Effector CD4-positive, alpha-beta T cell (primary cell): ENCODE measurements at places on chromosomes 7 and 10.

DNA sequence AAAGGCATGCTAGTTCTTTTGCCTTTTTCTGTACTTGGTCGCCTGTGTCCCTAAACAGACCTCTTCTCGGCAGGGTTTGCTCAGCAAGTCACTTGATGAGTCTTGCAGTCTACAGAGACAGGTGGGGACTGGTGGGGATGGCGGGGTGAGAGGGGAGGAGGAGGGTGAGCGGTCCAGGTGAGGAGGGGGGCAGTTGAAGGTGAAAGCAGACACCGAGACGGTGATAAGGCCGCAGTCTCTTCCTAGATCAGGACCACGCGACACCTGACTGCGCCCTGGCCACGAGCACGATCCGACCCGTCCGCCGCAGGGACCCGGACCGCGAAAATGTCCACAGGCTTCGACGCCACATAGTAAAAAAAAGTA lies 566 bp downstream of the ASNS start:
- peak; percentile 8 for DNase-seq

DNA sequence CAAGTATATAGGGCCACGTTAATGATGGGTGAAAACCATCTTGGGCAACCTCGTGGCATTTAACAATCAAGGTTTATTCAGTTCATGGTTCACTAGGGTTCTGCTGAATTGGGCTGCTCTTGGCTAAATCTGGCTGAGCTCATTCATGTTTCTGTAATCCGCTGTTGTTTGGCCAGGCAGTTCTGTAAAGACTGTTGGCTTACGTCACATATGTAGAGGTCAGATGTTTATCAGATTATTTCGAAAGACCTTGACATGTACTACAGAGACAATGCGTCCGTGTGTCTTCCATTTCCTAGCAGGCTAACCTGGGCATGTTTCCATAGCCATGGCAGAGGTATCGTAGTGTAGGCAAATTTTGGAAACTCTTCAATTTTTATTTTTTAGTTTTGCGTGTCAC lies 190.0 kb upstream of the ZWINT start:
- no peak for DNase-seq

- DNase-seq = no peak
Measured at GRCh38 chr10:74882831-74883230, 56.4 kb downstream of the KAT6B start.

DNA sequence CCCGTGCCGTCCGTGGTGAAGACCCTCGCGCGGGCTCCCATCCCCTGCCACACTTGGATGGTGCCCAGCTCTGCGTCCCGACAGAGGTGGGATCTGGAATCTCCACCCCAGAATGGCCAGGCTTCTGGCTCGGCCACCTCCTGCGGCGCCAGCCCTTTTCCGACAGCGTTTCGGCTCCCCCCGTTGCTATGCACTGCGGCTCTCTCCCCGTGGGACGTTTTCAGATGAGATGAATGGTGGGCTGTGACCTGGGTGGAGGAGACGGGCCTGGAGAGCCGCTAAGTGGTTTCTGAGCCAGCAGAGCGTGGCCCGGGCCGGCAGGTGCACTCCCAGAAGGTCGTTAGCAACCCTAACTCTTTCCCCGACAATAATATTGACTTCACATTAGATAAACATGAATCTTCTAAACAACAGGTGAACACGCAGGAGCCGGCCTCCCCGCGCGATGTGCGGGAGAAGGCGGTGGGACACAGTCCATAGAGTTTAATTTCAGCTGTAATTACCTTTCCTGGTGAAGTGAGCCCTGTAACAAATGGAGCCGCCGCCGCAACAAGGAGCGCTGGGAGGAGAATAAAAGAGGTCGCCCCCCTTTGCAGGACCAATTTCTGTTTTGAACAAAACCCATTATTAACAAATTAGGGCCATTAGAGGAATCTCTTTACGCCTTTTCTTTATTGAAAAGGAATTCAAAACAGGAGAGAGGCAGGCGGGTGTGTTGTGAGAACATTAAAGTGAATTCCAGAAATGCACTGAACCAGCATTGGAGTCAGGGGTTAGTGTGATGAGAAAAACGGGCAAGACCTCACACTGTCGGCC lies 294.3 kb upstream of the PFKP start:
- no peak for DNase-seq

DNA sequence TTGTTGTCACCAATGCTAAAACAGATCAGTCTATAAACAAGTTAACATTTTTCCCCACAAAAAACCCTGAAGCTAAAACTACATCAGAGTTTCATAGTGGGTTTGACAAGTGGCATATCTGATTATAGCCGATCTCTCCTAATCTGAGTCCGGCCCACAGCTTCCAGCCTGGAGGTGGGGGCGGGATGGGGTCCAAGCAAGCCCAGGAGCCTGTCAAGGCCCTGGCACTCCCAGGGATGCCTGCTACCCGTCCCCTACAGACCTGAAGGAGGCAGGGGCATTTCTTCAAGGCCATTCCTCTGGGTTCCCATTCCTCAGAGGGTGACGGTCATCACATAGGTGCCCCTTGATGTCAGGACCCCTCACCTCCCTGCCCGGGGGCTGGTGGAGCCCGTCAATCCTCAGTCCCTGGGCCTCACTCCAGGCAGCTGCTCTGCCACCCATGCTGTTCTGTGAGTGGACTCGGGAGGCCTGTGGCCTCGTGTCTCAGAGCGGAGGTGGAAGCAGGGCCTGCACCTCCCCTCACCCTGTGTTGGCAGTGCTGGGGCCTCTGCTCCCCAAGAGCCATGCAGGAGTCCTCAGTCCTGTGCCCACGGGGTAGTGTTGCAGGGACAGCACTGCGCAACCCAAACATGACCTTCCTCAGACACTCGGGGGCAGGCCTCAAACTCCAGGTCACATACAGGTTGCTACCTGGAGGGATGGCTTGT lies 8.8 kb downstream of the DPYSL4 start:
- DNase-seq = no peak

DNA sequence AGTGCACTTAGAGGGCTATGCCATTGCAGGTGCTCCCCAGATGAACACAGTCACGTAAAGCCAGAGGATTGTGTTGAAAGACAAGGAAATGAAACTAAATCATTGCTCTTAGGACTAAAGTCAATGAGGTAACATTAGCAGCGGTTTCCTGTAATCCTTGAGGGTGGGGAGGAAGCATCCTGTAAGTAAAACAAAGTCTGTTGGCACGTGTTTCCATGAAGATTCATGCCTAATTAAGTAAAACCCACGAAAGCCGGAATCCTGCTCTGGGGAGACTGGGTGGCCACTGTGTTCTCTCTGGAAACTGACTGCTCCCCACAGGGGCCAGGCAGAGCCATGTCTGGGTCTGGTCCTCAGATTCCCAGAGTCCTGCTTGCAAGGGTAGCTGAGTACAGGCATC lies 18.3 kb downstream of the STEAP1B start:
- no peak for DNase-seq

DNA sequence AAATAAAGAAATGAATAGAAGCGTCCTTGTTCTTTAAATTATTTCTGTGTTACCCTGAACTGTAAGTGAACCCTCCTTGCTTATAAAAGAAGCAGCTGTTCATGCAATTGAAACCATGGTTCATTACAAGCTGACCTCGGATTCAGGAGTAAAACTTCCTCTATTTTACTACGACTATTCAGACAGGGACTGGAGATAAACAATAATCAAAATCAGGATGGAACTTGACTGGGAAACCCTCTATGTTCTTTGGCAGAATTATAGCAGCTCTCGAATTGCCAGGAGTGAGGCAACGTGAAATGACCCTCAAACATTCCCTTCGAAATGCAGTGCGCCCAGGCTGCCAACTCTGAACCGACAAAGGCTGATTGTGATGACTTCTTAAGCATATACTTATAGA lies 172.1 kb downstream of the CYP26A1 start:
- no peak for DNase-seq

- no peak for DNase-seq
Measured at GRCh38 chr7:66880053-66880452, 41.0 kb upstream of the TMEM248 start.

- no peak for DNase-seq
Measured at GRCh38 chr7:88628363-88629085, 131.0 kb upstream of the ZNF804B start.

- no peak for DNase-seq
Measured at GRCh38 chr10:86698207-86698940, 30.1 kb downstream of the LDB3 start.

- DNase-seq = no peak
Measured at GRCh38 chr10:18164748-18165361, 24.6 kb downstream of the CACNB2 start.

- no peak for DNase-seq
Measured at GRCh38 chr7:143042159-143042789, 9.9 kb upstream of the OR6V1 start.

GRCh38 chr7:29953726-29954347 lies 35.8 kb downstream of the SCRN1 start:
- no peak for DNase-seq

DNA sequence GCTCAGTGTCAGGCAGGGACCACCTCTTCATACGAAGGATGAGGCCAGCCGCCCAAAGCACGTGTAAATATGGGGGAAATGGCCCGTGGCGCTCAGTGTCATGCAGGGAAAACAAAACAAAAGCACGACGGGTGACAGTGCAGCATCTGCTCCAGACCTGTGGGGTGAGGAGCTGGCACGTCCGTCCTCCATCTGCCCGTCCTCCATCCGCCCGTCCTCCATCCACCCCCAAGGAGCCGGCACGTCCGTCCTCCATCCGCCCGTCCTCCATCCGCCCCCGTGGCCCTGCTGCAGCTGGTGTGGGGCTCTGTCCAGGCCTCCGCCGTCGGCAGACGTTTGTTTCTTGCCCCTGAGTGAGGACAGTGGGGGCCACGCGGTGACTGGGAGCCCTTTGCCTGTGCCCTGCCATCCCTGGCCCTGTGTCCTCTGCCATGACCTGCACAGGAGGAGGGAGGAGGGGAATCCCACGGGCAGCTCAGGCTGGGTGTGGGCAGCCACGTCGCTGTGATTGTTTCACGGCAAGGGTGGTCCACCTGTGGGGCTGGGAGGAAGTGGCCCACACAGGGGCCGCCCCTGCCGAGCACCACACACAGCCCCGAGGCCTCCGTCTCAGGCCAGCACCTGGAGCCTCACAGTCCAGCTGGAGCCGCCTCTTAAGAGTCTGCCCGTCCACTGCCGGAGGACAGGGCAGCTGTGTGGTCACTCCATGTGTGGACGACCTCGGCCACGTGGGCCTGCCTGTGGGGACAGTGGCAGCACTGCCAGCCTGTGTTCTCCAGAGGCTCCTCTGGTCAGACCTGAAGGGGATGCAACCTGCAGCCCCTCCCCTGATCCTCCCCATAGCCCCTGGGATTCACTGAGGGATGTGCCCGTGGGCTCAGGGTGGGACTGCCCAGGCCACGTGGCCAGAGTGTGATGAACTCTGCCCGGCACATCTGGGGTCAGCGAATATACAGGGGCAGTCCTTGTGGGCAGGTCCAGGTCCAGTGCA lies 38.2 kb upstream of the DPYSL4 start:
- no peak for DNase-seq

DNA sequence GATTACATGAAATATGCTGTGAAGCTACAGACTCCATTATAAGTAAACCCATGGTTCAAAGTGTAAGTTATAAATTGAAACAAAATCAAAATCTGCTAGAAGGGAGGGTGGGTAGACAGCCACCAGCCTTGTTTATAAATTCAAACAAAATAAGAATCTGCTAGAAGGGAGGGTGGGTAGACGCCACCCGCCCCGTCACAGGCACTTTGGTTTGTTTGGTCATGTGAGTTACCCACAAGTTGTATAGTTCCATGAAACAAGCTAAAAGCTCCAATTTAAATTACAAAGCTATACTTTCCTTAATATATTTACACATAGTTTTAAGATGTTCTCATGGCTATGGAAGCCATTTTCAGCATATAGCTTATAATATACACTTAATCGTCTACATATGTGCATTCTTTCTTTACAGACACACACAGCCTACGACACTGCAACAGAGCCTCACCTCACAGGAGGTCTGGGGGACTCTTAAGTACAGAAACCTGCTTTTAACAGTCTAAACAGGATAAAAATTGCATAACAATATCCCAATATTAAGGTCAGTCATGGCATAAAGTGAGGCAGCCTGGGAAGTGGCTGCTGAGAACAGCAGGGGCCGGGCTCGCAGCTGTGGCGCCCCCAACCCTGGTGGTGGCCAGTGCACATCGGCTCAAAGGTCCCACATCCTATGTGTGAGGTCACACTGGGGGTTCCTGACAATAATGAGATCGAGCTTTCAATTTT lies 28.1 kb upstream of the NCAPG2 start:
- no peak for DNase-seq

GRCh38 chr10:23314835-23315239 lies 29.8 kb downstream of the C10orf67 start:
- peak; percentile 66 for DNase-seq

GRCh38 chr7:127886248-127886647 lies 145.0 kb downstream of the LRRC4 start:
- DNase-seq = no peak

GRCh38 chr7:26853788-26854393 lies 10.5 kb downstream of the SKAP2 start:
- DNase-seq = no peak

DNA sequence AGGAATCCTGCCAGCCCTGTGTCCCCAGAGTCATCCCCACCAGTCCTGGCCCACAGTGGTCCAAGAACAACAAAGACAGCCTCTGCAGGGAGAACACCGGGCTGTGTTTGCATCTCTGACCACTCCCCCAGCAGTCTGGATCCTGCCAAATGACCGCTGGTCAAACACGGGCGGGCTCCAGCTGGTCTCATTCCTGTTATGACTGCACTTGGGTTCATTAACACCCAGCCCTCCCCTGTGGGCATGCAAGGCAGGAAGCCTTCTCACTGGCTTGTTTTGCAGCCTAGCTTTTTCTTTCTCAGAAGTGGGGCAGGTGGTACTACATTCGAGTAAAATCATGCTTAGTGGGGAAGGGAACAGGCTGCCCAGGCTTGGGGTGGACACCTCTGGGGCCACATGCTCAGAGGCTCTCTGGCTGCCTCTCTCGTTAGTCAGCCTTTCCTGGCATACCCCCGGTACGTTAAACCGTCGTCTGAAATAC lies 190.0 kb downstream of the PLXNA4 start:
- no peak for DNase-seq

- DNase-seq = no peak
Measured at GRCh38 chr7:30921540-30922401, 10.1 kb downstream of the AQP1 start.

DNA sequence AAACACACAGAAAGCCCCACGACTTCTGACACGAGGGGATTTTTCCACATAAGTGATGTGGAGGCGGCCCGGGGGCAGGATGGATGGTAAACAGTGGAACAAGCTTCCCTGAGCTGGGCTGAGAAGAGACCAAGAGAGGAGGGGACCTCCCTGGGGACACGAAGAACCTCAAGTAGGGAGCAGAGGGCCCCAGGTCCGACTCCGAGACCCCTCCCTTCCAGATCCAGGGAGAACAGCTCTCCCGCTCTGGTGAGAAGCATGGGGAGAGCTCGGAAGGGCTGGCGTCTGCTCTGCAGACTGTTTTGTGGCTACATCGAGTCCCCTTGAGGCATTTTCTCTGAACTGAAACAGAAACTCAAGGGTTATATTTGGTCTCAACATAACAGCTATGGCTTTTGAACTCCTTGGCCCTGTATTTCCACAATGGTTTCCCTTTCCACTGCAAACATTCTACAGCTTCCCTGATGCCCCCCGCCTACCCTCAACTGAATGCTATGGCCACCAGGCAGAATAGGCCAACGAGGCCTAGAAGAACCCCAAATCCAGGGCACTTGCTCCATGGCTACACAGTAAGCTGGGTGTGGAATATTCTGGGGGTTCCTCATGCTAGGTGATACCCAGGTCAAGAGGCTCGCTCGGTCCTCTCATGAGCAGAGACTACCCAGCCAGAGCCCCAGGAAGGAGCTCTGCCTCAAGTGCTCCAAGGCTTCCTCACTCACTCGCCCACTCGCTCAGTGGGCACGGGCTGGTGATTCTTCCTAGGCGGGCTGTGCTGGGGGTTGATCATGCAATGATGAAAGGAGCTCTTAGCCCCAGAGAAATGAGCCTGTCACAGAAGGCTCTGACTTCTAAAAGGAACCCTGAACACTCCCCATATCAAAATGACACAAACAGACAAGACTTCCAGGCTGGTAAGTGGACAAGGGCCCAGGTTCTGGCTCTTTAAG lies 47.5 kb downstream of the FAM53B start:
- no peak for DNase-seq
